ENCODE measurements at places on chromosomes 12 and 14.

DNA sequence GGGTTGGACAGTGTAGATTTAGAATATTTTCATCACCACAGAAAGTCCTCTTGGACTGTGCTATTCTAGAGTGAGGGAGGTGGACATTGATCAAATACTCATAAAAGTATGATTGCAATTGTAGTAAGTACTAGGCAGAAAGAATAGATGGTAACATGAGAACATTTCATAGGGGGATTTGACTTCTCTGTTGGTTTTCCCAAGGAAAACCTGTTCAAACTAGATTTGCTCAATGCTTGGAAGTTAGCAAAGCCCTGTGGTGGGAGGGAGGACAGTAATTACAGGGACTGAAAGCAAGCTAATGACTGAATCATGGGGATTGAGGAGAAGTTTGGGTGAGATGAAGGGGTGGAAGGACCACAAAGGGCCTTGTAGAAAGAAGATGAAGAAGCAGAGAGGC, 24.4 kb upstream of the EID3 start:
- no peak for DNase-seq

GRCh38 chr12:48859607-48860006, 6.1 kb downstream of the RND1 start:
- DNase-seq = no peak

GRCh38 chr12:129561304-129561703, 342.5 kb downstream of the TMEM132D start:
- DNase-seq = no peak

DNA sequence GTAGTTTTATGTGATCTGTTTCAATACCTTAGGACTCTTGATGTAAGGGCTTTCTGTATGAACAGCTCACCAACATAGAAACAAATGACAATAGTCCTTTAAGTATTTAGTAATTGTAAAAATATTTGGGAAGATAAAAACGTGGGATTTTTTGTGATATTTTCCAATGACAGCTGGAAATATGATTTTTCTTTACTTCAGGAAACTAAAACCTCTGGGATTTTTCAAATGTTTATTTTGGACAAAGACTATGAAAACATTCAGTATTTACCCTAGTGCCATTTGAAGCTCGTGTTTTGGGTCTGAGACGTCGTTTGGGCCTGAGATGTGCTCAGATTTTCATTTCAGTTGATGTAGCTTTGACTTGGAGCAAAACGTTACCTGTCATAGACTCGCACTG, 240.0 kb downstream of the BMP4 start:
- DNase-seq = no peak

DNA sequence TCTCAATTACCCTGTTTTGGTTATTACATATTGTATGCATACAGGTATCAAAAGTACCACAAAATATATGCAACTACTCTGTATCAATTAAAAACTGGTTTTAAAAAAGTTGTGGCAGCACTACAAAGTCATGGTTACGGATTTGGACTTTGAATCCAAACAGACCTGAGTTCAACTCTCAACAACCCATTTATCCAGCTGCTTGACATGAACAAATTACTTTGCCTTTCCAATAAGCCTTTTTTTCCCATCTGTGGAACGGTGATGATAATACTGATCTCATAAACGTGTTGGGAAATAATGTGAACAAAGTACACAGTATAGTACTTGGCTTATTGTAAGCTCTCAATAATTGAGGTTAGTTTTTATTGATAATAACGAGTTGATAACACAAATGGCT, 85.0 kb downstream of the MNAT1 start:
- no peak for DNase-seq

DNA sequence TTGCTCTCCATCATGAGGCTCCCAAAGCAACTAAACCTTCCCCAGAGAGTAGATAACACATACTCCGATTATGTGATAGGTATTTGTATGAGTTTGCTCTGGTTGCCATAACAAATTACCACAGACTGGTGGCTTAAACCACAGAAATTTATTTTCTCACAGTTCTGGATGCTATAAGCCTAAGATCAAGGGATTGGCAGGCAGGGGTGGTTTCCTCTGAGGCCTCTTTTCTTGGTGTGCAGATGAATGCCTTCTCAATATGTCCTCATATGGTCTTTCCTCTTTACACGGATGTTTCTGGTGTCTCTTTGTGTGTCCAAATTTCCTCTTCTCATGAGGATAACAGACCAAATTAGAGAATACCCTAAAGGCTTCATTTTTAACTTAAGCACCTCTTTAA, 285.8 kb upstream of the GRIP1 start:
- no peak for DNase-seq

DNA sequence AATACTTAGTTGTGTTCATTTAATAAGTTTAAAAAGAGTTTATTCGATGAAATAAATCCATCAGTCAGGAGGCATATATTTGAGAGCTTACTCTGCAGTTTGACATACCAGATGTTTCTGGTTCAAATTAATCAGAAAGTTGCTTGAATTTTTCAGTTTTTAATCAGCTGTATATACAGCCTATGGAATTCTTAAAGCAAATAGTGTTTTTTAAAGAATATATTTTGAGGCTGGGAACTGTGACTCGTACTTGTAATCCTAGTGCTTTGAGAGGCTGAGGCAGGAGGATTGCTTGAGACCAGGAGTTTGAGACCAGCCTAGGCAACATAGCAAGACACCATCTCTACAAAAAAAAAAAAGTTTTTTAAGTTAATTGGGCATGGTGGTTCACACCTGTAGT, 112.1 kb downstream of the MON2 start:
- DNase-seq = no peak

DNA sequence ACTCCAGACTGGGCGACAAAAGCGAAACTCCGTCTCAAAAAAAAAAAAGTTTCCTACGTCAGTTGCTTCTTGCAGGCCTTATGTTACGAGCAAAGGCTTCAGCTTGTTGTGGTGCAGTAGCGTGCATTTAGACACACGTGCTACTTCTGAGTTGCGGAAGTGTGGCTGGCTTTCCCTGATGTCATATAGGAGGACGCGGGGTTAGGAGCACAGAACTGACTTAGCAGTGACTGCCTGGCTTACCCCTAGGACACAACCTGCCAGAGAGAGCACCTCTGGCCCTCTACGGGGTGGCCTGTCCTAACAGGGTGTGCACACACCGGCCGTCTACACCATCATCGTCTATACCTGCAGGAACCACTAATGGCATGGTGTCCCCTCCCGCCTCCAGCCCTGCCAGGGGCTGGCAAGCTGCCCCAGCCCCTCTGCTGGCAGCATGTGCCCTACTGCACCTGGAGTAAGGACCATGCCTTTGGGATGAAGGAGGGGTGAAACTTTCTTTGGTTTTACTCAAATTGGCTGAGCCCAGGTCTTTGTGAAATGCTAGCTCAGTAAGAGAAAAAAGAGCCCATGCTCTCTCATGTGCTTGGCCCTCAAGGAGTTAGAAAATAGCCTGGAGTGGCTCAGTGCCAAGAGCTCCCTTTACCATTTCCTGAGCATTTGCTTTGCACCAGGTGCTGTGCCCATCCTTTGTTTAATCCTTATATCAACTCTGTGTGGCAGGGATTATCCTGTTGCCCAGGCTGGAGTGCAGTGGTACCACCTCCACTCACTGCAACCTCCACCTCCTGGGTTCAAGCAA, 1.7 kb upstream of the GPR68 start:
- DNase-seq = peak; percentile 57

GRCh38 chr12:97109441-97109840, 202.4 kb downstream of the NEDD1 start:
- no peak for DNase-seq

DNA sequence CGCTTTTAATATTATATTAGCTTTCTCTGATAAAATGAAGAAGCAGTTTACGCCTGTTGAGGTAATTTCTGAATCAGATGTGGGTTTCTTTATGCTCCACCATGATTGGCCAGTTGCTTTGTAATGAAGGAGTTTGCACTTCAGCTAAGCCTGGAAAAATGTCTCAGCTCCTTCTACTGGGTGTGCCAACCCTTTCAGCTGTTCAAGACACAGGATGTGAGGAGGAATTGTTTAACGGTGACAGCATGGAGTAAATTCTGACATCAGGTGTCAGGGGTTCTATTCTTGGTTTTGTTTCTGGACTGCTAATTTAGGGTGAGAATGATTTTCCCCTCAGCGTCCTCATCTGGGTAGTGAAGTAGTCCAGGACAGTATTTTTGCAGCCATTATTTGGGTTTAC, 43.5 kb downstream of the FLRT2 start:
- DNase-seq = no peak

DNA sequence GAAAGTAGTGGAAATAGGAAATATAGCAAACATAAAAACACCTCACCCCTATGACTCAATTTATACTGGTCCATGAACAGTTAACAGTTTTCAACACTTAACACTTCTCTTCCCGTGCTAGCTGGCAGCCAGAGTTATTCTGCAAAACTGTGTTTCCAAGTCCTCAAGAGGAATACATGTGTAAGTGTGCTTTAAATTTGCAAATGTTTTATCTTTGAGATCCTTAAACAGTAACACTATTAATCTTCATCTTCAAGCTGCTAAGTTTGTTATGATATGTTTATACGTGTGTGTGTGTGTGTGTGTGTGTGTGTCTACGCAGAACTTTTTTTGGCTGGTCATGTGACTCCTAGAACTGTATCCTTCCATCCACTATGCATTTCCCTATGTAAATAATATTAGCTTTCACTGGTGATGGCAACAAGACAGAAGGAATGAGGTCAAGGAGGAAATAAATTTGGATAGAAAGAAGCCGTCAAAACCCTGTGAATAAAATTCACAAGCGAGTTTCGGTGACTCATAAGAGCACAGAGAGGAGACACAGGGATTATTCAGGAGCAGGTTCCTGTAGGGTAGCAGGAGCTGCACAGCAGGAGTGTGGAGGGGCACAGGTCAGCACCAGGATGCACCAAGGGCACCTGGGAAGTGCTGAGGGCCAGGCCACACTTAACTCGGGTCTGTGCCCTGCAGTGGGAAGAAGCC, 105.9 kb upstream of the ETV6 start:
- DNase-seq = no peak

DNA sequence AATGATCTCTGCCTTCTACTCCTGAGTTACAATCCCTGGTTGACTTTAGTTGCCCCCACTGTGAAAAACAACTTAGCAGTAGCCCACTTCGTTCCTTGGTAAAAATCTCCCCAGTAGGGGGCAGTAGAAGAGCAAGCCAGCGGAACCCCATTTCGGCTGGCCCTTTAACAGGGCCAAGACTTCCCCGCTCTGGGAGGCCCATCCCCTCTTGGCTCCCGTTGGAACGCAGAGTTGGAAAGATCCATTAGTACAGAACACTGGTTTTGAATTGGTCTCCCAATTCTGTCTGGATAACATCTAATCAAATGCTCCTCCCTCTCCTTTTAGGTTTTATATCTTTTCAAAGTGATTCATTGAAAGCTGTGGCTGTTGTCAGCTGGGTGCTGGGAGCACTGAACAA, 1133.3 kb downstream of the BCL11B start:
- peak; percentile 55 for DNase-seq

DNA sequence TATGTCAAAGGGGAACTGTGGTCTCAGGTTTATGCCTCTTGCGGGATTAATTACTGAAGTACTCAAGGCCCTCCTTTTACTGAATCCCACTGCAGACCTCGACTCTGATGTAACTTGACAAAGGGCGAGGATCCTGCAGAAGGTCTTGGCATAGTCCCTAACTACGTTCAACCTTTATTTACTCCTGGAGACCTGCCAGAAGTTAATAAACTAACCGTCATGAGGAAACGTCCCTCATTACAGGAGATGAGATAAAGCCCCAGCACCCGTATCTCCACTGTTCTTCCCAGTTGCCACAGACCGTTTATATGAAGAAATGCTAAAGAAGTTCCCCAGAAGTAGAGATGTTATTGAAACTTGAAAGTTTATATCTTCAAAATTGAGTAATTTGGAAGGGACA, 190.9 kb downstream of the ETV6 start:
- peak; percentile 73 for DNase-seq

- DNase-seq = no peak
Observed at GRCh38 chr12:75724928-75725312, 213.5 kb upstream of the KRR1 start.

DNA sequence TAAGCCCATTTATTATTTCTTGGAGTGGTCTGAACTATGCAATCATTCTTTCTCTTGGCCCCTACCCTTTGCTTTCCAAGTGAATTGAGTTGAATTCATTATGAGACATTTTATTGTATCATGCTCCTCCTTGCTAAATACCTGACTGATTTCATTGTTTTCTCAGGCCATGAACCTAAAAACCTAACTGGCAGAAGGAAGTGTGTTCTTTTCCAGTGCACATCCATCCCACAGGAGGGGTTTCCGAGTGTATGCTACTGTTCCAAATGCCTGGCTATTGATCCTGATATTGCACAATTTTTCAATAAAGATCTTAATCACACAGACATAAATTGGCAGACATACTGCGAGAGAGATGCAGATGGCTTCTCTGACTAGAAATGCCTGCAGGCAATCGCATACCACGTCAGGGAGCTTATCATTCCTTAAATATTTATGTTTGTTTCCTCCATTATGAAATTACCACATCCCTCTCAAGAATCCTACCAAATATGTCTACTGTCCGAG, 162.2 kb upstream of the EGLN3 start:
- no peak for DNase-seq

GRCh38 chr12:89862511-89863445, 154.1 kb upstream of the ATP2B1 start:
- DNase-seq = no peak

DNA sequence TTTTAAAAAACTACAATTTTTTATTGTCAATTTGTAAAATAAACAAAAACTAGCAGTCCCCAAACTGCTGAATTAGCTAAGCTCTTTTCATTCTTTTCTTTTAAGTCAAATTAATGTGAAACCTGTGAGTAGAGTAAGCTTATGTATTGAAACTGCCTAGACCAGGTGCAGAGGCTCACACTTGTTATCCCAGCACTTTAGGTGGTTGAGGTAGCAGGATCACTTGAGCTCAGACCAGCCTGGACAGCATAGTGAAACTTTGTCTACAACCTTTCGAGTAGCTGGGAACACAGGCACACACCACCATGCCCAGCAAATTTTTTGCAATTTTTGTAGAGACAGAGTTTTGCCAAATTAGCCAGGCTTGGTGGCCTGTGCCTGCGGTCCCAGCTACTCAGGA, 26.4 kb downstream of the SCFD1 start:
- no peak for DNase-seq

DNA sequence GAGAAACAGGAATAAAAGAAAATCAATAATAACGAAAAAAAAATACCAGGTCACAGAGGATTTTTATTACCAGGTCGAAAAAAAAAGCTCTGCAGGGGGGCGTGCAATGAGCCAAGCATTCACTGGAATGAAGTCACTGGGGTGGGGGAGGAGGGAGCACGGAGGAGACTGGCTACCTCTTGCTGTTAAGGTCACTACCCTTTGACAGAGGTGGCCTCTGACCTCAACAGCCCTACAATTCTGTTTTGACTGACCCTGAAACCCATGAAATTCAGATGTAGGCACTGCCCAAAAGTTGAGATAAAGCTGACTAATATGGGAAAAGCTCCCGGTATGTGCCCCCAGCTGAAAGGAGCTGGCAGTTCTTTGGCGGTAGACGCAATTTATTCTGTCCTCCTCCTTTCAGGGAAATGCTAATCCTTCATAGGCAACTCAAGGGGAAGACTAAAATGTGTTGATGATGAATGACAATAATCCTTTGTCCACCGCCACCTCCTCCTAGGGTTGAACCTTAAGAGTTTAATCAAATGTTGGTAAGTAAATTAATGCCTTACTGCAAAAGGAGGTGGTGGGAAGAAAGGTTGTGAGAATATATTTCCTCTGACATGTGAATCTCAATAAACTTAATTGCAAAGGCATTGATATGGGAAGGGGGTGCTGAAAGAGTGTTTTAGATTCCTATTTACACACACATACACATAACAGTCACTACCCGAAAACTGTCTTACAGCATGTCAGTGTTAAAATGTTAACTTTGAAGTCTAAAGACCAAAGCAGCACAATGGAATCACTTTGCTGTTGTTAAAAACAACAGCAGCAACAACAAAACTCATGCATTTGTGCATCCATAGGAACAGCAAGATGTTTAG, 6.3 kb upstream of the RIC8B start:
- no peak for DNase-seq

All from NCI-H1436 (cell line).